SW 1271 (cell line): ENCODE measurements at places on chromosomes 6 and 20.

- no peak for DNase-seq
Measured at GRCh38 chr20:38551056-38551626, 29.9 kb upstream of the ADIG start.

- DNase-seq = peak; percentile 44
Measured at GRCh38 chr20:63310265-63310991, 17.4 kb downstream of the COL20A1 start.

DNA sequence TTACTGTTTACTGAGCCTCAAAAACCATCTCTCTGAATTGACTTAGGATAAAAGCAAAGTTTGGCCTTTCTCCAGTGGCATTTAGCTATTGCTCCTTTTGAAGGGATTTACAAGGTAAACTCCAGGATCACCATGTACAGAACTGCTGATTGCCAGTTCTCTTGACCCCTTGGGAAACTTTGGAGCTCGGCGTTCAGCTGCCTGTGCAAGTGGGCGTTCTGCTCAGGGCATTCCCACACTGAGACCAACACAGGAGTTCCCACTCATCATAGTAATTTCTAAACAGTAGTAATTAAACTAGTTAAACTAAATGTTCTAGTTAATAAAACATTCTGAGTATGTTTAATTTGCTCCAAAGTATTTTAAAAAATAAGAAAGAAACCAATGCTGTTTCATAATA, 14.9 kb downstream of the KCNQ5 start:
- DNase-seq = no peak

DNA sequence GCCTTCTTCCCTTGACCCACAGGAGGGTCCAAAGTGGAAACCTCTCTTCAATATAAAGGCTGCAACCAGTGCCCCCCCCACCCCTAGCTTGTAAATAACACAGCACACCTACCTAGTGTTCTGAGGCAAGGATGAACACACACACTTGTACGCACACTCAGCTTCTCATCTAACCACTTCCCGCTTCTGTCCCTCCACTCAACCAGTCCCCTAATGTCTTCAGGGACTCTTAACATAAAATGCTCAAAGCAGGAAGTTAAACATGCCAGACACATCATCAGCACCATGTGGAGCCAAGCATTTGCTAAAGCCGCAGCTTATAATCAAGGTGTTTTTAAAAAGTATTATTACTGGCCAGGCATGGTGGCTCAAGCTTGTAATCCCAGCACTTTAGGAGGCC, 35.3 kb downstream of the FOXQ1 start:
- DNase-seq = no peak

DNA sequence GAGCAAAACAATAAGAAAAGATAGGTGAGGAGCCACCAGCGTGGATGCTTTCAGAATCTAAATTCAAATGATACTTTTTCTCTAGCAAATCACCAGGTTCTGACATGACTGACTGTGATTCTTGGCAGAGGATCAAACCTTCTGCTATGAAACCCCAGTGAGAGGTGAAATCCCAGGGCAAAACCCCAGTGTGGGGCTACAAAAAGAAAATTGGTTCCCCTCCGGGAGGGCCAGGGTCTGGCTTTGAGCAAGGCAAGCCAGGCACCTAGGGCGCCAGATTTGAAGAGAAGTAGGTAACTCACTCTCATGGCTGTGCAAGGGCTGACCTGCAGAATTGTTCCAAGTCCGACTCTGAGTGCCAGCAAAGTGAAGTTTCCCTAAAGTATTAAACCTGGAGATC, 20.2 kb upstream of the RALGAPA2 start:
- DNase-seq = no peak

DNA sequence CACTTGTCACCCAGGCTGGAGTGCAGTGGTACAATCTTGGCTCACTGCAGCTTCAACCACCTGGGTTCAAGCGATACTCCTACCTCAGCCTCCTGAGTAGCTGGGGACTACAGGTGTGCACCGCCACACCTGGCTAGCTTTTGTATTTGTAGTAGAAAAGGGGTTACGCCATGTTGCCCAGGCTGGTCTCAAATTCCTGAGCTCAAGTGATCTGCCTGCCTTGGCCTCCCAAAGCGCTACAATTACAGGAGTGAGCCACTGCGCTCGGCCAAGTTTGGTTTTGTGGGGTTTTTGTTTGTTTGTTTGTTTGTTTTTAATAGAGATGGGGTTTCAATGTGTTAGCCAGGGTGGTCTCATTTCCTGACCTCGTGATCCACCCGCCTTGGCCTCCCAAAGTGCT, 12.3 kb downstream of the LOC128125822 start:
- DNase-seq = no peak

GRCh38 chr6:43917878-43918382, 147.9 kb downstream of the VEGFA start:
- no peak for DNase-seq

GRCh38 chr6:33237741-33238140, 29.4 kb downstream of the RING1 start:
- no peak for DNase-seq

- no peak for DNase-seq
Measured at GRCh38 chr20:5864428-5864827, 85.9 kb downstream of the TRMT6 start.

GRCh38 chr20:32962053-32962452, 42.2 kb downstream of the SUN5 start:
- DNase-seq = no peak

- DNase-seq = no peak
Measured at GRCh38 chr6:145147559-145147958, 587.8 kb downstream of the EPM2A start.

DNA sequence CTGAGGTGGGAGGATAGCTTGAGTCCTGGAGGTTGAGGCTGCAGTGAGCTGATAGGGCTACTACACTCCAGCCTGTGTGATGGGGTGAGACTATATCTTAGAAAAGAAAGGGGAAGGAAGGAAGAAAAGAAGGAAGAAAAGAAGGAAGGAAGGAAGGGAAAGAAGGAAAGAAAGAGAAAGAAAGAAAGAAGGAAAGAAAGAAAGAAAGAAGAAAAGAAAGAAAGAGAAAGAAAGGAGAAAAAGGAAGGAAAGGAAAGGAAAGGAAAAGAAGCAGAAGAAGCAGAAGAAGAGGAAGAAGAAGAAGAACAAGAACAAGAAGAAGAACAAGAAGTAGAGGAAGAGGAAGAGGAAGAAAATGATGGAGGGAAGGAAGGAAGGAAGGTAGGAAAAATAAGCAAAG, 1130.2 kb upstream of the MAP3K7 start:
- DNase-seq = no peak

DNA sequence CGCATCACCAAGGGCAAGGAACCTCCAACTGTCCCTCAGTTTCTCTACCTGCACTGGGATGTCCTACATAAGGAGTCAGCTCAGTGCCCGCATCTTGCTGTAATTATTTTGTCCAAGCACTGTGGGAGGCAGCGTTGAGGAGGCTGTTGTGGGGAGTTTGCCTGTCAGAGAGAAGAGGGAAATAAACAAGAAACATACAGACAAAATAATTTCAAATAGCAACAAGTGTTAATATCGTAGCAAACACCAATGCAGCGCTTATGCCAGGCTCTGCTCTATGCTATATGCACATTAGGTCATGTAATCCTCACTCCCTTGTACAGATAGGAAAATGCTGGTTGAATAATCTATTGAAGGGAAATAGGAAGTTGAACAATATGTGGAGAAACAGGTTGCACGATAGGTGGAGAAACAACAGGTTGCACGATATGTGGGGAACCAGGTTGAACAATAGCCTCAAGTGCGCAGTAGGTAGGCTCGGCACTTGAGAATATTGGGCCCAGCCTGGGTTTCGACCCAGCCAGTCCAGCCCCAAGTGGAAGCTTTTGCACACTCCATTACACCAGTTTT, 91.2 kb upstream of the SIRPA start:
- DNase-seq = no peak

- DNase-seq = peak; percentile 68
Measured at GRCh38 chr20:8722277-8722928, 346.5 kb upstream of the PLCB4 start.

DNA sequence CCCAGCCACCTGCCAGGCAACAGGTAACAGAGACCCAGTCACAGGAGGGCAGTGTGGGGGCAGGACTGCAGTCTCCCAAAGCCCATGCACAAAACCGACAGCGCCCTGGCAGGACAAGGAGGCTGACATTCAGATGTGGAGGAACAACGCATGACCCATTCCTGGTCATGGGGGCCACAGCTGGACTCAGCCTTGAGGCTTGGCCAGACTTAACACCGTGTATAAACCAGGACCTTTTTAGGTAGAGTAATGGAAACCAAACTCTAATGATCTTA, 8.1 kb downstream of the GFRA4 start:
- DNase-seq = no peak

DNA sequence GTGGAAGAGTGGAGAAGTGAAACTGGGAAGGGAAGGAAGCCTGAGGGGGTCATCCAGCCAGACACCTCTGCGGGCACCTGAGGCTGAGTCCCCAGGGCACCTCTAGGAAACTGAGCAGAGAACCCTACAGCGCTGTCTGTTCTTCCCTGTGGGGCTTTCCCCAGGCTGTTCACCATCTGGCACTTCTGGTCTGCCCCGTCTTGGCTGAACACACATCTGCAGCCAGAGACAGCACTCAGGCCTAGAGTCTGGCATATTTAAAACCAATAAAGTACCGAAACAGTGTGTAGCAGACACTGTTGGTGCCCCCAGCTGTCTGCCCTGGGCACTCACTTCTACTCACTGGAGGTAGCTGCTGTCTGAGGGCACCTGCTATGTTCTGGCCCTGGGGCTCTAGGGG, 9.4 kb upstream of the ARFGEF2 start:
- DNase-seq = no peak

GRCh38 chr6:134161041-134161440, 108.6 kb upstream of the SLC2A12 start:
- no peak for DNase-seq

DNA sequence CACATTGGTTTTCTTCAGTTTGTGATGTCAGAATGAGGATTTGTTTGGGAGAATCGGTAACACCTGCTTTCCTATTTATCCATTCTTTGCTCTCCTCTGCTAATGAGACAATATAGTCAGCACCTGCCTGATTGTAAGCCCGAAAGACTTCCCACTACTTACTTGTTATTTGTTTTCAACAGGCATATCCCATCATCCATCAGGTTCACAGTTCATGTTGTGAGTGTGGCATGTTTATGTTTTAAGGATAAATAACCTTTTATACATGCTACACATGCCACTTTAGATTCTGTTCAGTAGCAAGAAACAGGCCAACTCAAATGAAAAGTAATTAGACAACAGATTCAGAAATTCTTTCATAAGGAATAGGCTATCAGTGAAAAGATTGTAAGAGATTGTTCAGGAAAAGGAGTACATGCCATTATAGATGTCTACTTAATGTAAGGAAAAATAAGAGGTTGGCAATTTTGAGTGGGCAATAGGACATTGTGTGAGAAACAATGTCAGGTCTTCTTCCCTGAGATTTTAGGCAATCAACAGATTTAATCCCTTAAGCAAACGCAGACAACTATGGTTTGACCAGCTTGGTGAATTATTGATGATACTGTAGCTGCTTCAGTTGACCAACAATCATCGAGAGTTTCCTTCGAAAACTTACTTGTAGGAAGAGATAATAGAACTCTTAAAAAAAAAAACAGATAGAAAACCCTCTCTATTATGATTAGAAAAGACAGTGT, 7.9 kb upstream of the GPRC6A start:
- no peak for DNase-seq

GRCh38 chr20:50003253-50003656, 20.5 kb downstream of the SNAI1 start:
- DNase-seq = no peak

- DNase-seq = no peak
Measured at GRCh38 chr6:15274692-15275387, 29.0 kb downstream of the JARID2 start.

DNA sequence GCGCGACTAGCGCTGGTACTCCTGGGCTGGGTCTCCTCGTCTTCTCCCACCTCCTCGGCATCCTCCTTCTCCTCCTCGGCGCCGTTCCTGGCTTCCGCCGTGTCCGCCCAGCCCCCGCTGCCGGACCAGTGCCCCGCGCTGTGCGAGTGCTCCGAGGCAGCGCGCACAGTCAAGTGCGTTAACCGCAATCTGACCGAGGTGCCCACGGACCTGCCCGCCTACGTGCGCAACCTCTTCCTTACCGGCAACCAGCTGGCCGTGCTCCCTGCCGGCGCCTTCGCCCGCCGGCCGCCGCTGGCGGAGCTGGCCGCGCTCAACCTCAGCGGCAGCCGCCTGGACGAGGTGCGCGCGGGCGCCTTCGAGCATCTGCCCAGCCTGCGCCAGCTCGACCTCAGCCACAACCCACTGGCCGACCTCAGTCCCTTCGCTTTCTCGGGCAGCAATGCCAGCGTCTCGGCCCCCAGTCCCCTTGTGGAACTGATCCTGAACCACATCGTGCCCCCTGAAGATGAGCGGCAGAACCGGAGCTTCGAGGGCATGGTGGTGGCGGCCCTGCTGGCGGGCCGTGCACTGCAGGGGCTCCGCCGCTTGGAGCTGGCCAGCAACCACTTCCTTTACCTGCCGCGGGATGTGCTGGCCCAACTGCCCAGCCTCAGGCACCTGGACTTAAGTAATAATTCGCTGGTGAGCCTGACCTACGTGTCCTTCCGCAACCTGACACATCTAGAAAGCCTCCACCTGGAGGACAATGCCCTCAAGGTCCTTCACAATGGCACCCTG, 1.6 kb downstream of the TPBG start:
- DNase-seq = no peak

- DNase-seq = no peak
Measured at GRCh38 chr6:47164877-47165276, 122.7 kb upstream of the ADGRF1 start.

DNA sequence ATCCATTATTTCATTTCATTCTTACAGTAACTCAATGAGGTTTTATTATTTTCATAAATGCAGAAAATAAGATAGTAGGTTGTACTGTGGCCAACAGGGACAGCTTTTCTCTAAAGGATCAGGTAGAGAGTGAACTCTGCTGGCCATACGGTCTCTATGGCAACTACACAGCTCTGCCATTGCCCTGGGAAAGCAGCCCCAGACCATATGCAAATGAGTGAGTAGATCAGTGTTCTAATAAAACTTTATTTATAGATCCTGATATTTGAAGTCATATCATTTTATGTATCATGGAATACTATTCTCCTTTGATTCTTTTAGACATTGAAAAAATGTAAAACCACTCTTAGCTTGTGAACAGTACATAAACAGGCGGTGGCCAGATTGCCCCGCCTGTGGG, 192.5 kb upstream of the RREB1 start:
- DNase-seq = no peak

DNA sequence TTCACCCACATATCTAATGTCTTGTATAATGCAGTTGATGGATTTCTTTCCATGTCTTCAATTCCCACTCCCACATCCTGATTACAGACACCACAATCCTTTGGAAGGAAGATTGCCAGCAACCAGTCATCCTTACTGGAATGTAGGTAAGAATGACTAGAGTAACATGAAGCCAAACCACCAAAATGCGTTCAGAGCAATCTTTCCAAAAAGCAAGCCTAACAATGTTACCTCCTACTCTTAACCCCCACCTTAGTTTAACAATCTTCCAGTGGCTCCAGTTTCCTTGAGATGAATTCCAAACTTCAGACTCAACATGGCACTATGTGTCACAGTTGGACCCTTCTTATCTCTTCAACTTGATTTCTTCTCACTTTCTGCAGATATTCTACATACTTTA, 685.6 kb downstream of the DOK5 start:
- DNase-seq = no peak

- DNase-seq = no peak
Measured at GRCh38 chr6:90787446-90787845, 200.6 kb upstream of the MAP3K7 start.
